ENCODE measurements at places on chromosomes 3 and 15.
A peak's percentile ranks its signal among the peaks of the same experiment; 100 is the strongest.

- DNase-seq = no peak
Observed at GRCh38 chr15:55743729-55744655, 1.0 kb upstream of the PRTG start.

- no peak for DNase-seq
Observed at GRCh38 chr15:96035091-96035490, 295.4 kb upstream of the NR2F2 start.

DNA sequence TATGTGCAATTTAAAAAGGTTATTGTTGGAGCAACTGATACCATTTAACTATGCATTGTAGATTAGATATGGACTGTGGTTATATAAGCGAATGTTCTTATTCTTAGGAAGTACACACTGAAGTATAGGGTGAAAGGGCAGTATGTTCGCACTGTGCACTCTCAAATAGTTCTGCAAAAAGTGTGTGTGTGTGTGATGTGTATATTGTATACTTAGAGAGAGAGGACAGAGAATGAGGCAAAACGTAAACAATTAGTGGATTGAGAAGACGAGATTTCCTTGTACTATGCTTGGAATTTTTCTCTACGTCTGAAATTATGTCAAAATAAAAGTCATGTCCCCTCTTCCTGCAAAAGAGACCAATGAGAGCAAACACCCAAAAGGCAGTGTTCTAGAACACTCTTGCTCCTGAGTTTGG is 30.4 kb downstream of the LSM3 start:
- no peak for DNase-seq

DNA sequence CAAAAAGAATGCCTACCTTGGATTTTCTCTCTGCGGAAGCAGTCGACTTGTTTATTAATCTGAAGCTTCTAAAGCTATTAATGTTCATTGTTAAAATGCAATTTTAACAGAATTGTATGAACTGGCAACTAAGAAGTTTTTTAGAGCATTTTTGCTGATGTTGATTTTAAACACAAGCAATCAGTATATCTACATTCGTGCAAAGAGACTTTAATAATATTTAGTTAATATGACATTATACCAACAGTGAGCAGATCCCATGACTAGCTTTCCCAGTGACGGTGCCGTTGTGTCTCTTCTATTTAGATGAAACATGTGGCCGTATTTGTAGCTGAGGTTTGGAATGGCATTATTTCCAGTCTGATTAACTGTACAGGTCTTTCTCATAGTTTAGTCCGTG is 88.0 kb downstream of the PEX5L start:
- DNase-seq = no peak

- no peak for DNase-seq
Observed at GRCh38 chr15:53328341-53328740, 431.1 kb downstream of the WDR72 start.

DNA sequence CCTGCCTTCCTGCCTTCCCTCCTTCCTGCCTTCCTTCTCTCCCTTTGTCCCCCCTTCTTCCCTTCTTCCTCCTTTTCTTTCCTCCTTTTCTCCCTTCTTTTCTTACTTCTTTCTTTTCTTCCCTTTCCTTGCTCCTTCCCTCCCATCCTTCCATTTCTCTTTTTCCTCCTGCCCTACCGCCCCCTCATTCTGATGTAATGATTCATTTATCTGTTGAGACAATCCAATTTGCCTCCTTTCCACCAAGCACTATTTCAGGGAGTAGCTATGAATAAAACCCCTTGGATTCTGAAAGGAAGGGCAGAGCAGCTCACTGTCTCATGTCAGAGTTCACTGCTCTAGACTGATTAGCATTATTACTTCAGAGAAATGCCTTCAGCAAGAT is 462.6 kb downstream of the PDCD6IP start:
- DNase-seq = no peak

DNA sequence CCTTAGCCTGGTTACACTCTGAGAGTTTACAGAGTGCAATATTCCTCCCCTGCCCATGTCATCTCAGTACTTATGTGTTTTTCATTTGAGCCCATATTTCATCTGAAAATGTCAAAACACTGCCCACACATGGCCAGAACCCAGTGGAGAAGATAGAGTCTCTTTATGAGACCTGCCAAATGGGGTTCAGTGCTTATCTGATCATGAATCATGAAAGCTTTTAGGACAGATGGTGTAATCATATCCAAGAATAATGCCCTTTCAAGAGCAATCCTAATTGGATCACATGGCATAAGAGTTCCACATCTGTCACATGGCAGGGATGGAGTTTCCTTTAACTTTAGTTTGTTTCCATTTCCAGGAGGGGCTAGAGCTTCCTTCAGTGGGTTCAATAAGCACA is 77.2 kb upstream of the AGBL1 start:
- DNase-seq = no peak

- DNase-seq = no peak
Observed at GRCh38 chr3:32083702-32084270, 22.6 kb upstream of the GPD1L start.

- no peak for DNase-seq
Observed at GRCh38 chr3:105367406-105368213, 901 bp downstream of the ALCAM start.

GRCh38 chr3:47533996-47534454 is 20.5 kb upstream of the ELP6 start:
- DNase-seq = no peak

DNA sequence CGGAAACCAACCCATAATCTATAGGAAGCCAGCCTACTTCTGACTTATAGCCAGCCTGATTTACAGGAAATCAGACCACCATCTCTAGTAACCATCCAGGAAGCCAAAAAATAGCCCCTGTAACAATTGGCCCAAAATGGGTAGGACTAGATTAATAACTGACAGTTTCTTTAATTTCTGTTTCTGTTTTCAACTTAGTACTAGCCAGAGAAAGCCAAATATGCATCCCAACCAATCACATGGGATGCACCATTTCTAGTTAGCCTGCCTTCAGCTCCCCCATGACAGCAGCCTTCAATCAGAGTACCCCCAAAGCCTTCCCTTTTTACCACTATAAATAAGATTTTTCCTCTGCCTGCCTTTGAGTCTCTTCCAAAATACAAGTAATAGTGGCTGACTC is 239.1 kb upstream of the GADL1 start:
- no peak for DNase-seq

DNA sequence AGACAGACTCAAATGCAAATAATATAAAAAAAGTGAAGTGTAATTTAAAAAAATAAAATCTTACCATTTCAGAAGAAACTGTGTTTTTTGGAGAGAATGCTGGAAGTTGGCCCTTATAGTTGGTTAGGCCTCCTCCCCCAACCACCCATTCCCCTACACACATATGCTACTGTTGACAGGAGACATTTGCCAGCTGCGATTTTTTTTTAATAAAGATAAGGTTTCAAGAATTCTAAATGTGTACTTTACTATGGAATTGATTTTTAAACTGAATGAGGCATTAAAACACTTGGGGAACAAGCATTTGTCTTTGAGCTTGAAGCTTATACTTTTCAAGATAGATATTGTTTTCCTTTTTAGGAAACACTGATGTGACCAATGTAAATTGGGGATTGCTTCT is 4.4 kb upstream of the SSR3 start:
- no peak for DNase-seq

GRCh38 chr3:36812240-36812639 is 47.9 kb upstream of the DCLK3 start:
- DNase-seq = no peak

GRCh38 chr3:171373711-171374110 is 86.5 kb downstream of the TNIK start:
- no peak for DNase-seq

- no peak for DNase-seq
Observed at GRCh38 chr3:197103766-197104165, 74.1 kb upstream of the MELTF start.

DNA sequence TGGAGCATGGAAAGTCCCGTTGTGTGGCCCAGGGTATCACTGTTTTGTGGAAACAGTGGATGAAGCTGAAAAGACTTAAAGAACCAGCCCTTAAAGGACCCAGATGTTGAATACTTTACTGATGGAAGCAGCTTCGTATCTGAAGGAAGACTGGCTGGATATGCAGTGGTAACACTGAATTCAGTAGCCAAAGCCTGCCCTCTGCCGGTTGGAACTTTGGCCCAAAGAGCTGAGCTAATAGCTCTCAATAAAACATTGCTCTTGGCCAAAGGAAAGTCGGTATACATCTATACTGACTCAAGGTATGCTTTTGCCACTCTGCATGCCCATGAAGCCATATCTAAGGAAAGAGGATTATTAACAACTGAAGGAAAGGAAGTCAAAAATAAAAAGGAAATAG is 885.4 kb downstream of the PDCD6IP start:
- DNase-seq = no peak

DNA sequence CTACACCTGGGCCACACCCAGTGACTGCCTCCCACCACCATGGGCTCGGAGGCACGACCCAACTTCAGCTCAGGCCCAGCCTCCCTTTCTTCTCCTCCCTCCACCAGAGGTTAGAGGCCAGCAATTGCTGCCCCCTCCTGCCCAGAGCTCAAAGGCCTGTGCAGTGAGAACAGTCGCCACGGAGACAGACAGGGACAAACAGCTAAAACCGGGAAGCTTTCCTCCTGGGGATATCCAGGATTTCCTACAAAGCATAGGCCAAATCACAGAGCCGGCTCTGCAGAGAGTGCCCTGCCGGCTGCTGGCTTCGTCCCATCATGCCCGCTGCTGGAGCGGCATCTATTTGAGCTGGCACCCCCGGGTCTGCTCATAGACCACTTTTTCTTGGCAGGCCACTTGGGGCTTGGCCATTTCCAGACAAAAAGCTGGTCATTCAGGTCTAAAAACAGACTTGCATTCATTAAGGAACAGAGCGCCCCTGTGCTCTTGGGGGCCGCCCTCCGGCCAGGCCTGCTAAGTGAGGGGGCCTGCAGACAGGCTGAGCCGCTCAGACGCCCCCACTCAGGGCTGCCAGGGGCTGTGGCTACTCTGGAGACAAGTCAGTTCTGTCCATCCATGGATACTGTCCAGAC is 17.5 kb downstream of the GRAMD2A start:
- no peak for DNase-seq

GRCh38 chr15:48935236-48935635 is 28.5 kb downstream of the SHC4 start:
- DNase-seq = no peak

GRCh38 chr15:74438721-74439316 is 5.1 kb upstream of the SEMA7A start:
- DNase-seq = peak; percentile 62

- DNase-seq = no peak
Observed at GRCh38 chr15:83928392-83928734, 274.4 kb downstream of the ADAMTSL3 start.

DNA sequence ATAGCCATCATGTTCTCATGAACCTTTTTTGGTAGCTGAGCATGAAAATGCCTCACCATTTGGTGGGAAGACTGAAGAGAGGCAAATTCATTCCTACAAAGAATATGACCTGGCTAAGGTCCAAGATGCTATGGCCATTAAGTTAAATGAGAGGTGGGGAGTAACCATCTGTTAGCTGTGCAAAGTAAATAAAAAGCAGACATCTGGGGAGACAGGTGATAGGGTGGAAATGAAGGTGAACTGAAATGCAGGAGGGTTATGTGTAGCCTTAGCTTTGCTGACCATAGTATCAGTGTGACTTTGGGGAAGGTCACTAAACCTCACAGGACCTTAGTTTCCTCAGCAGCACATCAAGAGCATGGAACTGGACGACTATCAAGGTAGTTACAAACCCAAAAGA is 111.0 kb upstream of the STRIT1 start:
- no peak for DNase-seq

DNA sequence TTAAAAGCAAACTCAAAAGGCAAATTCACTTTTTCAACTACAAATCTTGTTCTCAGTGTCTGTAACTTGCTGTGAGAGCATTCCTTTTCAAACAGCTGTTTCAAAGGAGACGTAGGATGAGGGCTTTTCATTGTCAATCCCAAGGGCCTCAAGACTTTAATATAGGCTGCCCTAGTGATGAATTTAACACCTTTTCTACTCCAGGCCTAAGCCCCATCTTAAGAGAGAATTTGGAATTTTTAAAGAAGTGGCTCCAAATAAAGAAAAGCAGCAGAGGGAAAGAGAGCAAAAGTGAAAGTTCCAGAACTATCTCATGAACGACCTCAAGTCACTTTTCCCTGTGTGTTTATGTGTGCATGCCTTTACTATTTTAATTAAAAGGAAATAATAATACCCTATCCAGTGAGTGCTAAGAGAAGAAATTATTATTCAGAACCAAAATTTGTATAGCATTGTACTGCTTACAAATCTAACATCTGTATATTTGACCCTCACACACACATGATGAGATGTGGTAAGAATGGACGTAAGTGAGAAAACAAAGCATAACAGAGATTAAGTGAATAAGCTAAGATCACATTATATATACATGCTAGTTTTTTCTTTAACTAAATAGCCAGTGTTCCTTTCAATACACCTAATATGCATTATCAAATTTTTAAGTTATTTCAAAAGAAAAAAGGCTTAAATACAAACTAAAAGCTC is 196.4 kb downstream of the VGLL3 start:
- DNase-seq = no peak

GRCh38 chr15:61092361-61093157 is 136.5 kb downstream of the RORA start:
- DNase-seq = no peak
